ENCODE measurements at places on chromosomes 11 and 22.

DNA sequence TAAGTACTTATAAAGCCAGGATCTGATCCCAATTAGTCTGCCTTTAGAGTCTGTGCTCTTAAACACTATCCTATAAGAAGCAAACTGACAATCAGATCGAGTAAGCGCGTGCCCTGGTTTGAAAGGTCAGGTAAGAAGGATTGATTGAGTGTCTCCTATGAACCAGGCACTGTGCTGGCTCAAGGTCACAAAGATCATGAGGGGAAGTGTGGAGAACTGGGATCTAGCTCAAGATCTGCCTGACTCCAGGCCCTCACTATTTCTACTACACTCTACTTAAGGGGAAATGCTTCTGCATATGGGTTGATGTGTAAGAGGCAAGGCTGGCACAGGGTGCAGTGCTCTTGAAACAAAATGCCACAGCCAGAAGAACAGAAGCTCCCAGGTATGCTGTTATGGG lies 77.0 kb downstream of the ME3 start:
- DNase-seq: no peak

- no peak for DNase-seq
Measured at GRCh38 chr11:3338569-3339339, 40.2 kb downstream of the ZNF195 start.

GRCh38 chr11:86103808-86104207 lies 34.9 kb upstream of the PICALM start:
- no peak for DNase-seq

DNA sequence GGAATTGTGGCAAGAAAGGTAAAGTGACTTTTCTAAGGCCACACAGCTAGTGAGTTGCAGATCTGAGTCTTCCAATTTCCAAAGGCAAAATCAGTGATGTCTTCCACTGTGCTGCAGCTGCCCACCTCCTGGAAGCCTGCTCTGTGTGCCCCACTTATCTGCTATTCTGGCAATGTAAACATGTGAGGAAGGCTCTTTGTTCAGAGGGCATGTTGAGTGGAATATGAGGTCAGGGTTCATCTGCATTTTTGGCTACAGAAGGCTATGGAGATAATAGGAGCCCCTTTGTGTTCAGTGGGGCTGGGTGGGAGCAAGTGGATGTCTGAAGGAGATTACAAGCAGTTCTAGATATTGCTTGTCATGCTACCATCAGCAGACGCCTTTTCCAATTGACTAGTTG lies 396.2 kb downstream of the BUD13 start:
- no peak for DNase-seq

DNA sequence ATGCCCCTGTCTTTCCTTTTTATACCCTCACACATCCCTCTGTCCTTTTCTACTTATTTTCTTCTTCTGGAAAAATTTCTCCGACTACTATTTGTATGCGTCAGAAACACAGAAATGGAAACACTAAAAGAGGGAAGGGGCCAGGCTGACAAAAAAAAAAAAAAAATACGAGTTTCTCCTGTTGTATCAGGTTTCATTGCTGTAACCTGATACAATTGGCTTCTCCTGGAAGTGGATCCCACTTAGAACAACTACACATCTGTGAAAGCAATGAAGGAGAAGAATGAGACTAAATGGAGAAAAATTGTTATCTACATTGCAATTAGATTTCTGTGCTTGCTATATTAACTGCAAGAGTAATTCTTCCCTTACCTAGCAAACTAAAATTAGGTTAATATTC lies 393.9 kb downstream of the GUCY1A2 start:
- no peak for DNase-seq

GRCh38 chr11:46236918-46237247 lies 40.6 kb upstream of the CREB3L1 start:
- DNase-seq: no peak

DNA sequence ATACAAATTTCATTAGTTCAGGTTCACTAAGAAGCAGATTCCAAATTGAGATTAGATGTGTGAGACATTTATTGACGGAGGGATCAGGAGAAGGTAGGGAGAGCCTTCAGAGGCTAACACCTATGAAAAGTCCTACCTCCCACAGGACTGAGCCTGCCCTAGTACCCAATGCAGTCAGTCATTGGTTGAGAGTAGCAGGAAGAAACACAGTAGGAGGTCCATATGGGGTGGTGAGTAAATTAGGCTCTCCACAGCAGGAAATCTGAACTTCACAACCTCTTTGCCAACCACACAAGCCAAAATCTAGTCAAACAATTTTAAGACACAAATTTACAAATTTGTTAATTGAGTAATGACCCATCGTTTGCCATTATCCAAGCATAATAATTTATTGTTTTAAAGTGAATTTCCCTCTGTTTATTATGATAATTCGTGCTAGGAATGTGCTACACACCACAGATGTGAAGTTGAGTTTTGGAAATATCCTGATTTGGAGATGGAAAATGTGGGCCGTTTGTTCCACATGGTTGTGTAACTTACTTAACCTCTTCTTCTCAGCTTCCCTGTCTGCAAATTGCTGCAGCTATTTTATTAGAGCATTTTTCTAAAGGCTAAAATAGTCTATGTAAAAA lies 542.1 kb downstream of the ETS1 start:
- DNase-seq: no peak

DNA sequence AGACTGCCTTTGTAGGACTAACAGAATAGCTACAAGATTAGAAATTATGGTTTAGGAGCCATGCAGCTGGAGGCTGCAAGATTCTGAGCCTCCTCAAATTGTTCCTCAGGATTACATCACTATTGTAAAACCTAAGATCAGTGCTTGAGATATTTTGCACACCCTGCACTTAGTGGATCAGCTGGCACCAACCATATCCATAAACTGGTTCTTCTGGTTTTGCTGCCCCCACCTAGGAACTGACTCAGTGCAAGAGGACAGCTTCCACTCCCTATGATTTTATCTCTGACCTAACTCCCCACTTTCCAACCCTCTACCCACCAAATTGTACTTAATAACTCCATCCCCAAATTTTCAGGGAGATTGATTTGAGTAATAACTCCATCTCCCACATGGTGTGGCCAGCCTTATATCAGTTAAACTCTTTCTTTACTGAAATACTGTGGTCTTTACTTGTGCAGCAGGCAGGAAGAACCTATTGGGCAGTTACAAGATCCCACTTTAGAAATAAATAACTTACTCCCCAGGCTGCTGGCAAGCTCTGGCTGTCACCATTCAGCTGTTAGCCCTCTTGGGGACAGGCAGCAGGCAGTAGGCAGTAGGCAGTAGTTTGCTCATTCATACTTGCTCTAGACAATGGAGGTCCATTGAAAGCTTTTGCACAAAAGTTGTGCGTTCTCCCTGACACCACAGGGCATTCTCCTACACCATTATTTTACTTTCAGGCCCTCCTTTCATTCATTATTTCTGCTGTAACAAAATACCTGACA lies 119.0 kb downstream of the SLC17A6 start:
- DNase-seq: no peak

DNA sequence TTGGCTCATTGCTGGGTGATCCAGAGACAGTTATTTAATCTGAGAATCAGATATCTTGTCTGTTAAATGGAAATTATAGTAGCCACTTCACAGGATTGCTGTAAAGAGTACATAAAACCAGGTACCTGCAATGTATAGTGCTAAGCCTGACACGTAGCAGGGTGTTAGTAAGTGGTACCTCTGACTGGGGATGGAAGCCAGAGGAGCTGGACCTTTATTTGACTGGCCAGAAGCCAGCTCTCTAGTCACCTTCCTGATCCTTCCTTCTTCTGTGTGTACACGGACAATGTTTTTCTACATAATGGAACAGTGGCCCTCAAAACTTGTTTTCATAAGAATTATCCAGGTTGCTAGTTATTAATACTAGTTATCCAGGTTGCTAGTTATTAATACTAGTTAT lies 25.5 kb upstream of the EHF start:
- no peak for DNase-seq

GRCh38 chr22:50027639-50028537 lies 15.3 kb upstream of the IL17REL start:
- DNase-seq: no peak

GRCh38 chr11:57085611-57086010 lies 96.1 kb upstream of the LRRC55 start:
- DNase-seq: no peak

- no peak for DNase-seq
Measured at GRCh38 chr11:117157507-117157906, 13.4 kb downstream of the PAFAH1B2 start.

DNA sequence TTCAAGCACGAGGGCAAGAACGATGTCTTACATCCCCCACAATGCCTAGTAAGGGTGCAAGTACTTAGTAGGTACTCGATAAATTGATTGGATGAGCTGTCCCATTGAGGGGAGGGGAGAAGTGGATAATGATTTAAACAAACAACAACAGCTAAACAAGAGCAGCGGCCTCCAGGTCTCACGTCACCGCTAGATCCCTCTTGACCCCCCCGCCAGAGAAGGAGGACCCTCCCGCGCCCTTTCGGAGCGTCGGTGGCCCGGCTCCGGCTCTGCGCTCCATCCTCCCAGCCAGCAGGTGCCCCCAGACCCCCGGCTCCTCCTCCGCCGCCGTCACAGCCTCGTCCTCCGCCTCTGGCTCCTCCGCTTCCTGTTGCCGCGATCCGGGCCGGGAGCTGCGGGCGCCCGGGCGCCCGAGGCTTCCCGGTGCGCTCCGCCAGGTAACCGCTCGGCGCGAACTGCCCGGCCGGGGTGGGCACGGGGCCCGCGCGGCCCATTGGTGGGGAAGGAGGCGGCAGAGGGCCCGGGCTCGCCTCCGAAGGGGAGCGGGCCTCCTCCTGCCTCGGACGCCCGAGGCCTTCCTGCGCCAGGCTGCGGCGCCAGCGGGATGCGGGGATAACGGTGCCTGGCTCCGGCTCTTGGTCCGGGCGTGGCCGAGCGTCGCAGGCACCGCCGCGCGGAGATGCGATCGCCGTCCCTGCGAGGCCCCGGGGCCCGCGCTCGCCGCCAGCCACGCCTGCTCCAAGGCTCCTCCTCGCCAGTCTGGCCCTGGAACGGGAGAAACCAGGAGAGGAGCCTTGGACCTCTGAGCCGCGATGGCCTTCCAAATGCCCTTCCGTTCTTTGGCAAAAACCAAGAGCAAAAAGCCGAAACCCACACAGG lies at the start of gene TLCD5:
Gene TLCD5, plus strand, starts transcription at position 368 of the 879 bp plus-strand sequence. CDS start 2,143 bp downstream, outside the sequence.
- peak; percentile 66 for DNase-seq

- no peak for DNase-seq
Measured at GRCh38 chr22:40332319-40332781, 13.9 kb upstream of the ADSL start.

- no peak for DNase-seq
Measured at GRCh38 chr22:44787832-44788231, 35.5 kb downstream of the ARHGAP8 start.

- DNase-seq: no peak
Measured at GRCh38 chr11:106072804-106073203, 4.3 kb downstream of the KBTBD3 start.

- DNase-seq: peak; percentile 78
Measured at GRCh38 chr11:3022982-3023381, 30.9 kb upstream of the NAP1L4 start.

- no peak for DNase-seq
Measured at GRCh38 chr11:114233755-114234154, 62.4 kb upstream of the NNMT start.

- no peak for DNase-seq
Measured at GRCh38 chr11:109454857-109455256, 32.9 kb downstream of the C11orf87 start.

- no peak for DNase-seq
Measured at GRCh38 chr11:117519590-117519989, 191.9 kb downstream of the CEP164 start.

GRCh38 chr22:40679964-40680818 lies 907 bp downstream of the MCHR1 start:
- DNase-seq: peak; percentile 21

- no peak for DNase-seq
Measured at GRCh38 chr11:104322696-104323095, 158.7 kb upstream of the PDGFD start.

- DNase-seq: no peak
Measured at GRCh38 chr11:40129266-40129665, 1330.2 kb downstream of the LRRC4C start.

GRCh38 chr11:44223238-44223637 lies 86.7 kb downstream of the ALX4 start:
- peak; percentile 68 for DNase-seq

DNA sequence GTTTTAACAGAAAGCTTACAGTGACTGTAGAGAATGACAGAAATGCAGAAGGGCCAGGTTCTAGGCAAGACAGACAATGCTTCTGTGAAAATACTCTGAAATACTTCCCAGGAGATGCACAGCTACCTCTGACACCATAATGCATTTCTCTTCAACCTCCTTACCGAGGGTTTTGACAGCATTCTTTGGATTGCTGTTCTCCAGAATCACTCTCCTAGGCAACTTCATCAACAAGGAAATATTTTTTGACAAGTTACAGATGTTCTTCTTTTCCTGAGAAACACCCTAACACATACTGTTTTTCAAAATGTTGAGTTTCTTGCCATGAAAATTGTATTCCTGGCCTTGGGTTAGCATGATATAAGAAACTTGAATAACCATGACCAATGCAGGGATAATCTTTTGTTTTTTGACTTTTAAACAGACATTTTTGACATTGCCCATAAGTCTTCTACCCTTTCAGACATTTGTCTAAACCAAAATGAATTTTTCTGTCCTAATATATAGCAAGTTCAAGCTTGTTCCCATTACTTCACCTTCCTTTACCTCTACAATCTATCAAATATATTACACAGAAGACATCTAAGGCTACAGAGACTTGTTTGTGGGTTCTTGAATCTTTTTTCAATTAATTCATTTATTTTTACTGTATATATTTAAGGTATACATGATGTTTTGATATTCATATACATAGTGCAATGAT lies 108.1 kb downstream of the CCDC34 start:
- peak; percentile 63 for DNase-seq

- DNase-seq: no peak
Measured at GRCh38 chr22:50360578-50360977, 17.5 kb downstream of the PPP6R2 start.

DNA sequence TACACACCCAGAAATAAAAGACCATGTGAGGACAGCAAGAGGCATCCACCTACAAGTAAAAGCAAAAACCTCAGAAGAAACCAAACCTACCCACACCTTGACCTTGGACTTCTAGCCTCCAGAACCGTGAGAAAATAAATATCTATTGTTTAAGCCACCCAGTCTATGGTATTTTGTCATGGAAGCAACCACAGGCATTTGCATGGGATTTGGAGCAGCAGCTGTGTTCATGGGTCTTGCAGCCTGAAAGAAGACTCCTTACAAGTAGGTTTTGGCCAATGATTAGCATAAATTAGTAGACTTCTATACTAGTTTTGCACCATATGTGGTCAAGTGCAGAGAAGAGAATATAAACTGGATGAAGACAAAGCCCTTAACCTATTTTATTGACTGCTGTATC lies 27.9 kb downstream of the FSHB start:
- no peak for DNase-seq

DNA sequence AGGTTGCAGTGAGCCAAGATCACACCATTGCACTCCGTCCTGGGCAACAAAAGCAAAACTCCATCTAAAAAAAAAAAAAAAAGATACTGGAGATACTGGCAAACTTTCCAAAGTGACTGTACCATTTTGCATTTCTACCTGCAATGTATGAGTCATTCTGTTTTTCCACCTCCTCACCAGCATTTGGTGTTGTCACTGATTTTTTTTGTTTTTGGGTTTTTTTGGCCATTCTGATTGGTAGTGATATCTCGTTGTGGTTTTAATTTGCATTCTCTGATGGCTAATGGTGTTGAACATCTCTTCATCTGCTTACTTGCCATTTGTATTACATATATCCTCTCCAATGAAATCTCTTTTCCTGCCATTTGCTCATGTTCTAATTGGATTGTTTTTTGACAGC lies 12.0 kb upstream of the RBX1 start:
- DNase-seq: no peak

GRCh38 chr11:108160970-108161566 lies 39.7 kb downstream of the ACAT1 start:
- no peak for DNase-seq
